Activated CD8-positive, alpha-beta memory T cell treated with anti-CD3 and anti-CD28 coated beads for 1 hour (primary cell): ENCODE measurements at places on chromosomes 5 and 9.

DNA sequence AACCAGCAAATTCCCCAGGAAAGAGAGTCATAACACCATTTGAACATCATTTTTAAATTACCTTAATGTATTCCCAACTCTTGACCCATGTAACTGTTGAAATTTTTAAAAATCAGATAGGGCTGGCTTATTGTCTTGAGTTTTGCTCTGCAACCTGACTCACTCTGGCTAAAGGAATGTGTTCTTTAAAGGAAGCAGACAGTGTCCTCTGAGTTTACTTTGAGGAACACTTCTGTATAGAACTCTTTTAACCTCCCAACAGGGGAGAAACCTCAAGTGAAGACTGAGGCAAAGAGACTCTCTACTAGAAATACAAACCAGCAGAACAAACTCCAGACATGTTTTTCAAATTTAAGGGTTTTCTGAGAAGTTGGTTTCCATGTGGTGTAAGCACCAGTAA, 248.9 kb downstream of the CWC27 start:
- no peak for DNase-seq

DNA sequence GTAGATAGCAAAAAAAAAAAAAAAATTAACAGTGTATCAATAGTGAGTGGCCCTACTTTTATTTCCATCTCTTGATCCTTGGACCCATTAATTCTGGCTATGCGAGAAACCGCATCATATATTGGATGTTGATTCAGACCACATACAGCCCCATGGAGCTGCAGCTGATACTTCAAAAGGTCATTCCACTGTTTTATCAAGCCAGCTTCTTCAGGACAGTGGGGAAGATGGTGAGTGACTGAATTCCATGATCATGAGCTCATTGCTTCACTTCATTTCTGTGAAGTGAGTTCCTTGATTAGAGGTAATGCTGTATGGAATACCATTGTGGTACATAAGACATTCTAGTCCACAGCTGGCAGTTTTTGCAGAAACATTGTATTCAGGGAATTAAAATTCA, 222.9 kb upstream of the MEF2C start:
- no peak for DNase-seq

- DNase-seq = no peak
Observed at GRCh38 chr9:4301971-4302427, 2.1 kb upstream of the GLIS3 start.

DNA sequence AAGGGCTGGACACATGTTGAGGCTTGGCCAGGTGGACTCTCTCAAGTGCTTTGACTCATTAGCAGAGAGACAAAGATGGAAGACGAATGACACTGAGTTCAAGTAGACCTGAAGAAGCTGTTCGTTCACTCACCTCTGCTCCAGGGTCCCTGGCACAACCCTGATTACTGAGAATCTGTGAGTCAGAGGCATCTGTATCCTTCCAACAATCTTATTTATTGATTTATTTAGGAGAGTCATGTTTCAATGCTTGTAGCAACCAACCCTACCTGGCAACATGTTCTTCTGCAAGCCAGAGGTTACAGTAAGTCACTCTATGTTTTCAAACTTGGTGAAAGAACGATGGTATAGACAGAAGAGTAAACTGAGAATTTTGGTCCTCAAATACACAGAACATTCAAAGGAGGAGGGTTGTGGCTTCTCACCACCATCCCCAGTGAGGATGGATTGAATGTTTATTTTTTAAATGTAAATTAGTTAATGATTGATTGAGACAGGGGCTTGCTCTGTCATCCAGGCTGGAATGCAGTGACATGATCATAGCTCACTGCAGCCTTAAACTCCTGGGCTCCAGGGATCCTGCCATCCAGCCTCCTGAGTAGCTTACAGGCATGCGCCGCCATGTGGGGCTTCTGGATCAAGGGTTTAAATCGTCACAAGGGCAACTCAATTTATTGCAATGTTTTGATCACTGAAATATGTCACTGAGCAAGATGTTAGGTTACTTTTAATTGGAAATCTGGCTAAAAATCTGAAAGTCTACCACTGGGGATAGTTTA, 55.7 kb upstream of the CARTPT start:
- DNase-seq = no peak
